Activated CD8-positive, alpha-beta T cell treated with anti-CD3 and anti-CD28 coated beads for 36 hours (primary cell): ENCODE measurements at places on chromosomes 6 and 20. TPM values are rescaled to one million over a fixed set of nuclear protein-coding genes. Genes with fewer than 3 reads are reported as not detected.

Gene SPEF1
- 0.23 TPM for total RNA-seq

Gene JPH2
- 0.54 TPM for total RNA-seq

Gene THBS2
- total RNA-seq: not detected

Gene NR2E1
- not detected for total RNA-seq

GRCh38 chr6:11994875-11995461 is 17.1 kb upstream of the HIVEP1 start:
- H3K36me3 ChIP-seq: no peaks in the 10 kb centered on the region
- H3K4me3 ChIP-seq: no peak overlapping the region
- no peaks in the 10 kb centered on the region for H3K27me3 ChIP-seq
- no peak overlapping the region for H3K27ac ChIP-seq
- peaks cover under 1% of the 10 kb centered on the region for H3K4me1 ChIP-seq

GRCh38 chr6:124199286-124199685 is 395.6 kb downstream of the NKAIN2 start:
- H3K4me3 ChIP-seq: no peak overlapping the region
- H3K4me1 ChIP-seq: no peaks in the 10 kb centered on the region
- DNase-seq: no peak
- H3K27me3 ChIP-seq: no peaks in the 10 kb centered on the region
- H3K36me3 ChIP-seq: no peaks in the 10 kb centered on the region

Gene IL17A
- total RNA-seq: not detected

DNA sequence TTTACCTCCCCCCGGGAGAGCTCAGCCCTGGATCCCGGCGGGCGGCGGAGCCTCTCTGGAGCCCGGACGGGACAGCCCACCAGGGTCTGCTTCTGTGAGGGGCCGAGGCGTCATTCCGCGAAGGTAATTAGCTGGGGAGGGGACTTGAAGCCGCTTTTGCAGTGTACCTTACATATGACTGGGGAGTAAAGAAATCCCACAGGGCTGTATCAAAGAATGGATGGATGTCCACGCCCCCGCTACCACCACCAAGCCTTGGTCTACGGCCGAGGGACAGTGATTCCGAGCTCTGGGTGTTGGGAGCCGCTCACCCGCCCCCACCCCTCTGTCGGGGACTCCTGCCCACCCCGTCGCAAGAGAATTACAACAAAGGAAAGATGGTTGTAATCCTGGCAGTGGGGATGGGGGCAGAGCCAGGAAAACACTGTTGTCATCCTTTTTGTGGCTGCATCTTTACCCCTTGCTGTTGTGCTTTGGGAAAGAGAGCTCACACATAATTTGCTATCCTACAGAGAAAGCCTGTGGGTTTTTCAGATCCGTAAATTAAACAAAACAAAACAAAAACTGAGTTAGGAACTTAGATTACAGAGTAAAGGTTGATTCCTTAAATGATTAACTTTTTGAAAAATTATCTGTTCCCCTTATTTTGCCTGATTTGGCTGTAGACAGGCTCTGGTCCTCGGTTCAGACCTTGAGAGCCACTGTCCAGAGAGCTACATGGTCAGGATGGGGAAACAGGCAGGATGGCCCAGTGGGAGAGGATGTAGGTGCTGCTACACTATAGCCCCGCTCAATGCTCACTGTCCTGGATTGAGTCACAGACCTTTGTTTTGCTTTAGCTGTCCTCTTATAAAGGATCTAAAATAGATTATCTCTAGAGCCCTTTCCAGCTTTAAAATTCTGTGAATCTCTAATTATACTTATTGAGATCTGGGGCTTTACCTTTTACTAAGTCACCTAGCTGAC is 997 bp upstream of the FBXO30 start:
- peak overlapping the region; percentile 94 for H3K27ac ChIP-seq
- H3K4me1 ChIP-seq: peaks cover 54% of the 10 kb centered on the region
- peak; percentile 45 for DNase-seq
- H3K4me3 ChIP-seq: peak overlapping the region; percentile 84
- no peaks in the 10 kb centered on the region for H3K27me3 ChIP-seq
